Cerebellar nuclear complex (tissue), 1 donor: ENCODE measurements at places on chromosomes 16 and 17.

DNA sequence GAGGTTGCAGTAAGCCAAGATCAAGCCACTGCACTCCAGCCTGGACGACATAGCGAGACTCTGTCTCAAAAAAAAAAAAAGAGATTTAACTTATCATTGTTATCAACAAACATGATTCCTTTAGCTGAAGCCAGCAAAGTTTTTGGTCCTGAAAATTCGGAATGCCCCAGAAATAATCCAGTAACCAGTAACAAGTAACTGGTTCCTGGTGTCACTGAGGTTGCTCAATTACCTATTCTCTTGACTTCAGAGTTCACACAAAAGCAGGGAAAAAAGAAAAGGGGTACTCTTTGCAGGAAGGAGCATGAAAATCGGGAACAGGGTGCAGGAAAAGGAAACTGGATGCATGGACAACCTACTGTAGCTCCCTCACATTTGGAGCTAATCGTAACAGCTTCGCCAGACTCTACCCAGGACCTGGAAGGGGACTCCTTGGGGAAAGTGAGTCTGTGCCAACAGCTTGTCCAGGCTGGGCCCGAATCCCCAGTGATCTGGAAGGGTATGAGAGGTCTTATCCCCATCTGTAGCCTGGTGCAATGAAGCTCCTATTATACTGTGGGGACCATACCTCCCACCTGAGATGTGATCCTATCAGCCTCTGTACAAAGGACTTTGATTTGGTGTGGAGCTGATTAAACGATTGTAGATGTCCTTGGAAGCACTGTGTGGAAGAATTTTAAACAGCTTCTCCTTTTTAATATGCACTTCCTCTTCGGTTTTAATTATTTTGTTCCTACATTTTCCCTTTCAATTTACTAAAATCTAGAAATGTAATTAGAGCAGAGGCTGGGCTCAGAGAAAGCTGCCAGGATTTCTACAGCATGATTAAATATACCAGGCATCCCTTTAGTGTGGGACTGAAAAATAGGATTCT, 3.4 kb upstream of the SPOP start:
- no peak for DNase-seq

GRCh38 chr17:13353590-13353989, 248.1 kb downstream of the HS3ST3A1 start:
- DNase-seq: no peak

DNA sequence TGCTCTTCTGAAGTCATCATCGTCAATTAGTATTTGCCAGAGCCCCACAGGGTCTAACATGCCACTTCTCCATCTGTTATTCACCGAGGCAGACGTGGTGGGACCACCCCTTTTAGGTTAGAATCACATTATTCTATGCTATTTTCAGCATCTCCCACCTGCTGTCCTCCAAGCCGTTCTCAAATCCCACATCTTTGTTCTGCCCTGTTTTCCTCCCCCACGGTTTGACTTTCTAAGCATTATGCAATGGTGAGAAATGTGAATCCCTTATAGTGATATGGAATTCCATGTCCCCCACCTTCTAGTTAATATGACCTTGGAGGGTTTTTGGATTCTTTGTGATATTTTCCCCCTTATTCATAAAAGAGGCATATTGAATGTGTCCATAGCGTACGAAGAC, 634.1 kb upstream of the RBFOX1 start:
- DNase-seq: no peak

GRCh38 chr16:77920984-77921383, 101.4 kb upstream of the CLEC3A start:
- no peak for DNase-seq

DNA sequence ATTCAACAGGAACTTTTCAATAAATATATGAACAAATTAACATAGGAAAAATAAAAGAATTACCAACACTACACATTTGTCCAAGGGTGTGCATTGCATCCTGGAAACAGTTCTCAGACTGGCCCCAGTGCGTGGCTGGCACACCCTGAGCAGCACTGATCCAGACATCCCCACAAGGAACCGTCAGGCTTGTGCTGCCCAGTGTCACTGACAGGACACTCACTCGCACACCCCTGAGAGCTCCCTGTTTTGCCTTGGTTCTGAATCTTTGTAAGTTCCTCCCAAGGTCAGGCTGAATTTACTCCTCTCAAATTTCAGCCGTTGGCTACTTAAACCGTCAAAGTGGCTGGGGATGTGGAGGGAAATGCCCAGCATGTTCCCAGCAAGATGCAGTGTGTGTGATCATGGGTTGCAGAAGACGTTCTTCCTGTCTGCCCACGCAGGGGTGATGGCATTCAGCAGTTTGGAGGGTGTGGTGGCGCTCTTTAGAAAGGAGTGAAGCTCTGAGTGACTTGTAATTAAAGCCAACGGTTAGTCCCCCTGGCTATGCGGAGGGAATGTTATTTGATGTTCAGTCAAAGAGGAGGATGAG, 1.7 kb downstream of the MT2A start:
- DNase-seq: no peak

DNA sequence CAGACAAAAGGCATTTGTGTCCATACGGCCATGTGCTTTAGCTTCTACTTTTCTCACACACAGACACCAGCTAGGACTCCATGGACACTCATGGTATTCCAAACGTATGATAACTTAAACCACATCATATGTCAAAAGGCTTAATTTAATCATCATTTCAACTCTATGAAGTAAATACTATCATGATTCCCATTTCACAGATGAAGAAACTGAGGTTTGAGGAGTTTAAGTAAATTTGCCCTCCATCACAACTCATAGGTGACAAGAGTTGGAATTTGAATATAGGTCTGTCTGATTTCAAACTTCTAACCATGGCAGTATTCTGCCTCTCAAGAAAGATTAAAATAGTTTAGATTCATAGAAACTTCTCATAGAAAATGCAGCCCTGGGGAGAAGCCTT, 43.8 kb downstream of the CMC2 start:
- no peak for DNase-seq

GRCh38 chr17:51512220-51512907, 252.0 kb downstream of the UTP18 start:
- no peak for DNase-seq

- DNase-seq: no peak
Observed at GRCh38 chr16:88672776-88673175, 9.9 kb upstream of the MVD start.

DNA sequence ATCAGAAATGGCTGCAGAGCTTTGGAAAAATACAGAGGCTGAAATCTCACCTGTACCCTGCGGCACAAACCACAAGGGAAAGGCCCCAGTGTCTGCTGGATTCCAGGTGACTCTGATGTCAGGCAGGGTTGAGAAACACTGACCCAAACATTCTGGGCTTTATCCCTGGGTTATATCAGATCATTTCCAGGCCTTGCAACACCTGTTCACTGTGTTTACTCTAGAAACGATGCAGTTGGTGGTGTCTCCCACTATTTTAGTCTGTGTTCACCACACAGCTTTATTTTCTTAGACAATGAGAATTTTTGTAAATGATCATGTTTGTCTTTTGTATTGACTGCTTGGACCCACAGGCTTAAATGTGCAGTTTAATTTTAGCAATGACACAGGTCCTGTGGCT, 151.5 kb upstream of the SDK2 start:
- no peak for DNase-seq

GRCh38 chr17:77217566-77217965, 76.8 kb downstream of the SEC14L1 start:
- DNase-seq: peak; percentile 35

GRCh38 chr17:17455173-17455572, 21.6 kb upstream of the MED9 start:
- no peak for DNase-seq

- no peak for DNase-seq
Observed at GRCh38 chr17:80969030-80969673, 22.5 kb upstream of the CHMP6 start.

DNA sequence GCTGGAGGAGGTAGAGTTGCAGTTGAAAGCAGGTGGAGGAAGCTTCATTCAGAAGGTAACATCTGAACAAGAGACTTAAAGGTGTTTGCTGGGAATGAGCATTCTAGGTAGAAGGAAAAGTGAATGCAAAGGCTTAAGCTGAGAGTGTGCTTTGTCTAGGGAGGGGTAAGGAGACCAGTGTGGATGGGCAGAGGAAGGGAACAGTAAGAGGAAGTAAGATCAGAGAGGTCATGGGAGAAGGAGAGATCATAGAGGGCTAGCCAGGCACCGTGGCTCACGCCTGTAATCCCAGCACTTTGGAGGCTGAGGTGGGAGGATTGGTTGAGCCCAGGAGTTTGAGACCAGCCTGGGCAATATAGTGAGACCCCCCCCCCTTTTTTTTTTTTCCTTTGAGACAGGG, 3.3 kb downstream of the STX4 start:
- DNase-seq: no peak

DNA sequence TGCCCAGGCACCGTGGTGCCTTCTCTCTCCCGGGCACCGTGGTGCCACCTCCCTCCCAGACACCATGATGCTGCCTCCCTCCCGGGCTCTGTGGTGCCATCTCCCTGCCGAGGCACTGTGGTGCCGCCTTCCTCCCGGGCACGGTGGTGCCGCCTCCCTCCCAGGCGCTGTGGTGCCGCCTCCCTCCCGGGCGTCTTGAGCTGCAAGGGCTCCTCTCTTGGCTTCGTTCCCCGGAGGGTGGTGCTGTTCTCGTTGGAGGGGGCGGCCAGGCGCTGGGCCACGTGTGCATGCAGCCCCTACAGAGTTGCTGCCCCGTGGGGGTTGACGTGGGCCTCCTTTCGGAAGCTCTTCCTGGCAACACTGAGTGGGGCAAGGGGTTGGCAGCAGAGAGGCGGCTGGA, 8.2 kb downstream of the CENPX start:
- no peak for DNase-seq

- DNase-seq: no peak
Observed at GRCh38 chr17:57485566-57485865, 229.2 kb downstream of the MSI2 start.

- no peak for DNase-seq
Observed at GRCh38 chr16:30778549-30779244, 8.3 kb downstream of the ZNF629 start.

- DNase-seq: no peak
Observed at GRCh38 chr16:48047720-48048119, 108.1 kb downstream of the ABCC12 start.

DNA sequence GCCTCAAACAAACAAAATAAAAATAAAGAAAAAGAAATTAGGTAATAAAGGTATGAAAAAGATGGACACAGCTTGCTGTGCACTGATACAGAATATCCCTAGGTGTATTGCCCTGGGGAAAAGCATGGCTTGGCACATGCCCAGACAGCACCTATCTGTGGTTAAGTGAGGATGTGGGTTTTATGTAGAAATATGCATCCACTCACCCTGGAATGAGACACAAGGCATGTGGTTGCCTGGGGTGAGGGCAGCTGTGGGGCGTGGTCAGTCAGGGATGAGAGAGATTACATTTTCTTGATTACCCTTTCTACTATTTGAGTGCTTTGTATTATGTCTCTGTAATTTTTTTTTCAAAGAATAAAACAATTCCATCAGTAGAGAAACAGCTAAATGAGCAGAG, 6.9 kb downstream of the PLLP start:
- no peak for DNase-seq
